ENCODE measurements at places on chromosomes 12 and 14. TPM values are rescaled to one million over a fixed set of nuclear protein-coding genes. Genes with fewer than 3 reads are reported as not detected.

DNA sequence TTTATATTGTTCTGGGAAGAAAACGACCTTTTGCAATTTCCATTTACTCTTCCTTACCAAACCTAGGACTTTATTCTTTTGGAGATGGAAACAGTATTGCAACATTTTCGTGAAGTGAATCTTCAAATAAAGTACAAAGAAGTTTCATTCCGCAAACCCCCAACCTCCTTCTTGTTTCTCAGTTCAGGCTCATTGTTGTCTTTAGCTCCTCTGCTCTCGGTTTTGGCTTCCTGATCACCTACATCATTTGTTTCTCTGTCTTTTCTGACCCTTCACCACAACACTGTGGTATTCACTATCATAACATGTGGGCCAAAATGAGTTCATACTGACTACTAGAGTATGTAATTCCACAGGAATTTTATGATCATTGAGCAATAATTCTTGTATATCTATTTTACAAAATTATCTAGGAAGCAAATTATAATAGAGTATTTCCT lies 266.8 kb downstream of the ADAMTS20 start:
- no peak for DNase-seq

GRCh38 chr12:16955083-16955657 lies 349.2 kb upstream of the LMO3 start:
- DNase-seq = no peak

The CLEC14A gene
- 0.27 TPM for total RNA-seq

The CD69 gene
- 545 TPM for total RNA-seq

DNA sequence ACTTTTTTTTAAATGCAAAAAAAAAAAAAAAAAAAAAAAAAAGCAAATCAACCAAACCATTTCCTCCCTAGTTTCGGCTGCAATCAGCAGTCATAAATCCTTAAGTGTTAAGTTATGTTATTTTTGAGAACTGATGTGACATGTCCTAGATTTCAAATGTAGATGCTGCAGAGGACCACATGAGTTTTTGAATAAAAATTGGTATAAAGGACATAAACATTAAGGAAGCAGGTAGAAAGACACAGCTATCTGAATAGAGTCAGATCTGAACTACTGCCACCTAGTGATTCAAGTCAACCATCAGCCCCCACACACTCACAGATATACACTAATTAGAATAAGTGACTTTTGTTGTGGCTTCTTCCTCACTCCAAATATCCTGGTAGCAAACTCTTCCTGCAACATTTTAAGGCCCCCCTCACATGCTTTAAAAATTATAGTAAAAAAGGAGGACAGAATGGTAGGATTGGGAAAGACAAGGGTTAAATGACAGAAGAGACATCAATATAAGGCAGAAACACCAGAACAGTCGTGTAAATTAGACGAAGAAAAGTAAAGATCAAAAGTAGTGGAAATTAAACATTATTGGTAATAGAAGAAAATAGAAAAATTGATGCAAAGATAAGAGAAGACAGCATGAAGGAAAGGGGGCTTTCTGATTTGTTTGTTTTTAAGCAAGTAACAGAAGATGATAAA lies 394.5 kb upstream of the ATP2B1 start:
- peak; percentile 6 for DNase-seq

The MEG3 gene
- 22.4 TPM for total RNA-seq
